ENCODE measurements at places on chromosomes 3 and 15.

- no peak for DNase-seq
Observed at GRCh38 chr15:39491886-39492490, 88.9 kb upstream of the THBS1 start.

GRCh38 chr15:92803536-92803851, 96.6 kb upstream of the CHD2 start:
- no peak for DNase-seq

DNA sequence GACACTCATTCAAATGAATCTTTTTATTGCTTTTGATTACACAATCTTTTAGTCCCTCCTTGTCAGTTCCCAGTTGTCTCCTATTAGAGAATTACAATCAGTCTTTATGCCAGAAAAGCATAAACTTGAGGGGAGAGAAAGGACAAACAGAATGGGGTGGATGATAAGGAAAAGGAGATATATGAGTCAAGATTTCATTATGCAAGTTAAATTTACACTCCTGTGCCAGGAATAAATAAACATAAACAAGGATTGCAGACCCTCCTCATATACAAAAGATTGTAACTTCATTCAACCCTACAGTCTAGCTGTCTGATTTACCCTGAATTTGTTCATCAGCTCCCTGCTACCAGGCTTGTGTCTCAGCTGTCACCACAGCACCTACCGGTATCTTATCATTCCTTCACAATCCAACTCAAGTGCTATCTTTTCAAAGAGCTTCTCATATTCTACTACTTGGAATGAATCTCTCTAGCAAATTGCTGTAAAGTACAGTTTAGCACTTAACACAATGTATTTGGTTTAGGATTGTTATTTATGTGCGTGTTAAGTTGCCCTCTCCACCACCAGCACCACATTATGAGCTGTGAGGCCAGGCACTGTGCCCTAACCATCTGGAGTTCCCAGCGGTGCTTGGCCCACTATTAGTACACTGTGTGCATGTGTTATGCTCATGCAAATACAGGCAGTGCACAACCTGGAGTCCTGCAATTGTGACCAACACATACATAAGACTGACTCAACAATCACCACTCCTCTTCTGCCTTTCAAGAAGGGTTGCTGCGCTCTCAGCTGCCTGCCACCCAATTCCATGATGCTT, 504.1 kb downstream of the TBL1XR1 start:
- DNase-seq = no peak

DNA sequence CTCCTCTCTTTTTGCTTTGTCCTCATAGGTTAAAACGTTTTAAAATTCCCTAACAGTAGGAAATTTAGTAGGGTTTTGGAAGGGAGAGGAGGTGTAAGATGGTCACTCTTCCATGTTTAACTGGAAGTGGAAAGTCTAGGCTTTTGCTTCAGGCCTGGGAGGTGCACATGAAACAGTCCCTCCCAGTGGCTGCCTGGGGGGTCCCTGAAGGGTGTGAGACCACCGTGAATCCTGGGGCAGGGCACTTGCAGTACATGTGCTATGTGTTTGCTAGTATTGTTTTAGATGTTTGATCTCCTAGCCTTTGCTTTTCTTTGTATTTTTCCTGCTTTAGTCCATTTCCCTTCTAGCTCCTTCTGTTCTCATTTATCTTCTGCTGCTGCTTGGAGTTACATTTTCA, 178.5 kb downstream of the THSD4 start:
- DNase-seq = no peak

DNA sequence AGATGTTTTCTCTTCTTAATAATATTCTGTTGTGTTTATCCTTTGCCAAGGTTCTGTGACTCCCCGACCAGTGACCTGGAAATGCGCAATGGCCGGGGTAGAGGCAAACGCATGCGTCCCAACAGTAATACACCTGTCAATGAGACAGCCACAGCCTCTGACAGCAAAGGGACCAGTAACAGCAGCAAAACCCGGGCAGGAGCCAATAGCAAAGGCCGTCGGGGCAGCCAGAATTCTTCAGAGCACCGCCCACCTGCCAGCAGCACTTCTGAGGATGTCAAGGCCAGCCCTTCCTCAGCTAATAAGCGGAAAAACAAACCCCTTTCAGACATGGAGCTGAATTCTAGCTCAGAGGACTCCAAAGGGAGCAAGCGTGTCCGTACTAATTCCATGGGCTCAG, 101.5 kb downstream of the RBPMS2 start:
- DNase-seq = peak; percentile 52

- no peak for DNase-seq
Observed at GRCh38 chr3:25056803-25057351, 371.2 kb upstream of the RARB start.

DNA sequence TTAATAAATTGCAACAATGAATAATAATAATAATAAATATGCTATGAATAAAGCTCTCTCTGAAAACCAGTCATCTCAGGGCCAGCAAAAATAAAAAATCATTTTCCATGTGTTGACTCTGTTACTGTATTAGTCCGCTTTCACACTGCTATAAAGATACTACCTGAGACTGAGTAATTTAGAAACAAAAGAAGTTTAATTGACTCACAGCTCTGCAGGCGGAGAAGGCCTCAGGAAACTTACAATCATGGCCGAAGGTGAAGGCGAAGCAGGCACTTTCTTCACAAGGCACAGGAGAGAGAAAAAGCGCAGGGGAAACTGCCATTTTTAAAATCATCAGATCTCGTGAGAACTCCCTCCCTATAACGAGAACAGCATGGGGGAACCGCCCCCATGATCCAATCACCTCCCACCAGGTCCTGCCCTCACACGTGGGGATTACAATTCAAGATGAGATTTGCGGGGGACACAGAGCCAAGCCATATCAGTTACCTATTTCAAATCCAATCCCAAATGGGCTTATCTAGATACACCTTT, 224.1 kb downstream of the IGSF11 start:
- no peak for DNase-seq

- DNase-seq = no peak
Observed at GRCh38 chr3:149406244-149406752, 28.8 kb upstream of the TM4SF1 start.

DNA sequence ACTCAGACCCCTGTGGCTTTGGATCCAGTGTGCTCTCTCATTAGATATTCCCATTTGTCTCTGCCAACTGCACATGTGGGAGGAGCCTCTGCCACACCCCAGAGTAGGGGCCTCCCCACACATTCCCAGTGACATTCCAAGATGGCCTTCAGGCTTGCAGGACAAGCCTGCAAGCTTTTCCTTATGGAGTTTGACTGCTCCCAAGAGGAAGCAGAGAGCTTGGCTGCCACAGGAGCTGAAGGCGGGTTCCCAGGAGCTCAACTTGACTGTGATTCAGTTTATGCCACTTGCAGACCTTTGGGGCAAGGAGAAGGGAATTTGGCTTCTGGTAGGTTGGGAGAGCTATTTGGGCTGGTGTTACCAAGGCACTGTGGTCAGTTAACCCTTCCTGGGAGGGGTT, 22.5 kb upstream of the EPHB1 start:
- DNase-seq = no peak

- no peak for DNase-seq
Observed at GRCh38 chr3:156664011-156664830, 10.2 kb upstream of the TIPARP start.

Data from cardiac muscle cell (in vitro differentiated cells and primary cell).